Aorta (tissue), 5 donors: ENCODE measurements at places on chromosomes 16 and 17.

- peak; percentile 73 for DNase-seq
Measured at GRCh38 chr17:59093702-59094231, 12.9 kb downstream of the TRIM37 start.

DNA sequence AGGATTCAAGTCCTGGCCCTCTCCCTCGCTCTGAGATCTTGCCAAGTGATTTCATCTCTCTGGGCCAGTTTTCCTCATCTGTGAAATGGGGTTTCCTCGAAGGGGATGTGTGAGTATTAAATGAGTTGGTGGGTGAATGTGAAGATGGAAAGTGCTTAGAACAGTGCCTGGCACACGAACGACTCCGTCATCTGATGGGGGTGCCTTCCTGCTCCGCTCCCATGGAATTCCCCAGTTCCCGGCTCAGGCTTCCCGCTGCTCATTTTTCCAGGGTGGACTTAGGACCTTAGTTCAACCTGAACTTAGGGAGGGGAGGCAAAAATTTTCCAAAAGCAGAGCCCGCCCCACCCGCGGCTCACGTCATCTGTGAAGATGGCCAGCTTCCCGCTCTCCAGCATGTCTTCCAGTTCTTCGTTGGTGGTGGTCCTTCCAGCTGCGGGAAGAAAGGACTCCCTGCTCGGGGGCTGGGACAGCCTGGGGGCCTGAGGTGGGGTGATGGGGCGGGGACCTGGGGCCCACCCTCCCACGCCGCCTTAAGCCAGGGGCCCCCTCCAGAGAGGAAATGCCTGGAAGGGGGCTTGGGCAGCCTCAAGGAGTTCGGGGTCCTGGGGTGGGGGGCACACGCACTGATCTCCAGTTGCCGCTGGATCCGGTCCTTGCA lies 11.4 kb downstream of the HSD3B7 start:
- no peak for DNase-seq

DNA sequence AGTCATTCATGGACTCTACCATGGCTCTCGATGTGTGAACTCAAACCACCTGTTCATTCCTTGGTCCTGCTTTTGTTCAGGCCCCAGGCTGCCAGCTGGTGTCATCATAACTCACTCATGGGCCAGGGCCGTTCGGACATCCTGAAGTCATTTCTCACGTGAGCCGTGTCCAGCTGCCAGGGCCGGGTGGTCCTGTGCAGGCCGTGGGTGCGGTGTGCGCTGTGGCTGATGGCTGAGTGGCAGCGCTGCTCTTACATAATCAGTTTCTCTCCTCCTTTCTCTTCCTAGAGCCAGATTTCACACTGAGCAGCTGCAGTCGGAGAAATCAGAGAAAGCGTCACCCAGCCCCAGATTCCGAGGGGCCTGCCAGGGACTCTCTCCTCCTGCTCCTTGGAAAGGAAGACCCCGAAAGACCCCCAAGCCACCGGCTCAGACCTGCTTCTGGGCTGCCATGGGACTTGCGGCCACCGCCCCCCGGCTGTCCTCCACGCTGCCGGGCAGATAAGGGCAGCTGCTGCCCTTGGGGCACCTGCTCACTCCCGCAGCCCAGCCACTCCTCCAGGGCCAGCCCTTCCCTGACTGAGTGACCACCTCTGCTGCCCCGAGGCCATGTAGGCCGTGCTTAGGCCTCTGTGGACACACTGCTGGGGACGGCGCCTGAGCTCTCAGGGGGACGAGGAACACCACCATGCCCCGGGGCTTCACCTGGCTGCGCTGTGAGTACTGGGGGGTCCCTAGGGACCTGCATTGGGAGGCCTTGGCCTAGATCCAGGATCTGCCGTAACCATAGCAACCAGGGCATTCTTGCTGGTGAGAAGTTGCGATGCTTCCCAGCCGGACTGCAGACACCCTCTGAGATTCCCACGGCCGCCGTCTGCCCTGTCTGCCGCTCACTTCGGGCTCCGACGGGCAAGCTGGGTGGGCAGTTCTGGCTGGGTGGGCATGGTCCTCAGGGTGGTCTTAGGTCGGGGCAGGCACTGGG lies at the start of gene IL34:
Gene IL34, plus strand, starts transcription at position 300 of the 982 bp plus-strand sequence. Its CDS starts 389 bp downstream, at position 689.
- peak; percentile 70 for DNase-seq

- peak; percentile 54 for DNase-seq
Measured at GRCh38 chr16:50267651-50268050, 1.3 kb downstream of the ADCY7 start.

GRCh38 chr16:21057875-21058274 lies 92.8 kb downstream of the DNAH3 start:
- DNase-seq: no peak

DNA sequence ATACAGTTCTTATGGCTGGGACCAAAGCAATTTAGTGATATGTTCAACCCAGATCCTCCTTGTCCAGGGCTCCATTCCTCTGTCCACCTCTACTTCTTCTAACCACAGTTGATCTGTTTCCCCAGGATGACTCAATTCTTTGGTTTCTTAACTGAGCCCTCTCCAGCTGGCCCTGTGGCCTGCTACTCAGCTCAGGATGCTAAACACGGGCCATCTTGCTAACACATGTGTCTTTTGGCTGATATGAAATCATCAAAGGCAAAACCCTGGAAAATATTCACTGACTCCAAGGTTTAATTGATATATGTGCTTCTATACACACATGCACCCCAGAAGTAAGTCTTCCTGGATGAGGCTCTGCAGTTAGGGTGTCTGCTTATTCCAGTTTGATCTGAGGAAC lies 43.8 kb downstream of the SHISA6 start:
- no peak for DNase-seq

- DNase-seq: no peak
Measured at GRCh38 chr16:66931665-66932064, 2.5 kb downstream of the CIAO2B start.

GRCh38 chr16:4519274-4520058 lies 19.1 kb downstream of the CDIP1 start:
- peak; percentile 35 for DNase-seq

DNA sequence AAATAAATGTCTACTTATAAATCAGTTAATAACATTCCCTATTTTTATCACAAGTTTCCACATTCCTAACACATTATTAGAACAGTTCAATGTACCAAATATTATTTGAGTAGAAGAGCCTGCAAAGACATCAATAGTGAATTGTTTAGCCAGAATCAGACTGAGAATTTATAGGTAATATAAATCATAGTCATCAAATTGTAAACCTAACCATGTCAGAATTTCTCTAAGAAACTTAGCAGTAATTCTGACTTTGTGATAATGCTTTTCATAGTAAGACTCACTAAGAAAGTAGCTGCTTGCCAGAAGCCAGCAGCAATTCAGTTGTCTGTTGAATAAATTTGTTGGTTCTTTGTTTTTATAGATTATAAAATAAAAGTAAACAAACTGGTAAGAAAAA lies 111.3 kb downstream of the USP32 start:
- DNase-seq: no peak

- peak; percentile 83 for DNase-seq
Measured at GRCh38 chr17:59848778-59849177, 44.0 kb downstream of the TUBD1 start.
